Stimulated activated CD4-positive, alpha-beta T cell treated with anti-CD3 and anti-CD28 coated beads, Interleukin-15, amount 100 ng/mL, for 1 hour (primary cell): ENCODE measurements at places on chromosomes 7 and 10.

GRCh38 chr10:69367469-69367868 is 49.2 kb downstream of the TACR2 start:
- DNase-seq, result no peak

DNA sequence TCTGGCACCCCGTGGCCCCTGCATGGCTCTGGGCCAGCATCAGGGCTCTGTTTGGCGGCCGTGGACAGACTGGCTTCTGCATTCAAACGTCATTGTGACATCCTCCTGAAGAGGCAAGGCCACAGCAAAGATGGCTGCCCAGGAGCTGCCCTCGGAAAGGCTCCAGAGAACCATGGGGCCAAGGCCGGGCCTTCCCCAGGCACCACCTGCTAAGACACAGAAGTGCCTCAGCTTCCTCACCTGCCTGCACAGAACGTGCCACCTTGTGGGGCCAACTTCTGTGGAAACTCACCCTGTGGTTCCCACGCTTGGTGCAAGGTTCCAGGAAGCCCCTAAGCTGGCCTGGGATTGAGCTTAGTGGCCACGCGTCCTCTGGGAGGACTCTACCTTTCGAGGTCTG is 396.9 kb downstream of the PTPRN2 start:
- no peak for DNase-seq

DNA sequence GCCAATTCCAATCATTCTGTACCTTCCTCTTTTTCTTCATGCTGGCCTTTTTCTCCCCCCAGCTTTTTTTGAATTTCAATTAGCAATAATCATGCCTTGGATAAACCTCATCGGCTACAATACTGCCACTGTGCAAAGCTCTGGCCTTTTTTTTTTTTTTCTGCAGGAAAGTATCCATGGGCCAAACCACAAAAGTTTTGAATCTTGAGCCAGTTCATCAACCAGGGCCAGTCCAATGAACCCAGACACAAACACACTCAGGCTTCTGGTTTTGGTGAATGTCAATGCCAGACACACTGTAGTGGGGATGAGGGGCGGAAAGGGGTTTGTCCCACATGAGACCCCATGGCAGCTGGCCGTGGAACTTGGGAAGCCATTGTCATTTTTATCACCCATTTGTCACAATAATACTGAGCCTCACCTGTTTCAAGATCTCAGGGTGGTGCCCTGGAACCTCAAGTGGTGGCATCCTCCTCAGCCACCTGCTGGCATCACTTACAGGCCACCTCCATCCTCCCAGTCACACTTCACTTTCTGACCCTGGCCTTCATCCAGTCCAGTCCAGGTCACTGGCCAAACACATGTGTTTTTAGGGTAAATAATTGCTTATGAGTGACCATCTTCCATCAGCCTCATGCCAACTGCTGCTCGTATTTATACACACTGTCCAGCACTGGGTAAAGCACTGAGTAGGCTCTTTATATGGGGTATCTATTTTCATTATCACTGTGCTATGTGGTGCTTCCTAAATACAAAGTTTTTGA is 40.8 kb upstream of the TSPAN33 start:
- no peak for DNase-seq

DNA sequence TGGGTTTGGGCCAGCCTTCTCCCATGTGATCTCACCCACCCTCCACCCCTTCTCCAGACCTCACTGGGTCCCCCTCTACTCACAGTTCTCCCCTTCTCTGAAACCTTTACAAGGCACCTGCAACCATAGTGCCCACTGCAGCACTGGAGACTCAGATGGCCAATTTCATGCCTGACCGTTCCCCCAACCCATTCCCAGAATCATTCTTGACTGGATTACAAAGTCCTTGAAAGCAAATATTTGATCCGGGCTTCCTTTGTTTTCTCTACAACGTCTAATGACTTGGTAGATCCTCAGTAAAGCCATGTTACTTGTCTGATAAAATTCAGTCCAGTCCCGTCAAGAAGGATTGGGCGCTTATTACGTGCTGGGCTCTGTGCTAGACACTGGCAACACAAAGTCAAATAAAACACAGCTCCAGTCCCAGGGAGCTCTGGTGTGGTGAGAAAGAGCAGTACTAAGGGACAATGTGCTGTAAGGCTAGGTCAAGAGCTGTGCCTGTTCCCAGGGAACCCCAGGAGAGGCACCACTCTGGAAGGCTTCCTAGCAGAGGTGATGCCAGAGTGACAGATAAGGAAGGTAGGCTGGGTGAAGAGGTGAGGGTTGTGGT is 36.5 kb downstream of the SH3PXD2A start:
- DNase-seq, result no peak

GRCh38 chr7:95095259-95095965 is 188.0 kb downstream of the PPP1R9A start:
- no peak for DNase-seq

- no peak for DNase-seq
These were observed 14.6 kb downstream of the WBP1L start for GRCh38 chr10:102758240-102758932.

- no peak for DNase-seq
These were observed 351.4 kb upstream of the NPVF start for GRCh38 chr7:25579778-25580075.

GRCh38 chr7:130350945-130351790 is 6.6 kb downstream of the CPA5 start:
- DNase-seq, result no peak

DNA sequence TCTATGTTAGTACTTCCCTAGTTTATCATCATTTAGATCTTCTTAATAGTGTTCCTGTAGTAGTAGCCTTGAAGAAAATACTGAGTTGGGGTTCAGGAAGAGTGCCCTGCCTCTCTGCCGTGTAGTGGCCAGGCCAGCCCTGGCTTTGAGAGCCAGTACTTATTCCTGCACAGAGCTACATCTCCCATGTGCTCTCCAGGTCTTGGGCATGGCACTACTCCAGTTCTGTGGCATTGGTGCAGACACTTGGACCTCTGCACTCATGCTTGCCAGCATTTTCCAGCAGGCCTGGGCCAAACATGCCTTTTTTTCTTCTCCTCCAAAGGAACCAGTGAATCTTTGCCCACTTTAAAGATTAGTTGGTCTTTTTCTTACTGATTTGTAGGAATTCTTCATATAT is 5.3 kb downstream of the GNG11 start:
- DNase-seq, result no peak

GRCh38 chr10:31299119-31299518 is 19.9 kb upstream of the ZEB1 start:
- DNase-seq, result no peak

DNA sequence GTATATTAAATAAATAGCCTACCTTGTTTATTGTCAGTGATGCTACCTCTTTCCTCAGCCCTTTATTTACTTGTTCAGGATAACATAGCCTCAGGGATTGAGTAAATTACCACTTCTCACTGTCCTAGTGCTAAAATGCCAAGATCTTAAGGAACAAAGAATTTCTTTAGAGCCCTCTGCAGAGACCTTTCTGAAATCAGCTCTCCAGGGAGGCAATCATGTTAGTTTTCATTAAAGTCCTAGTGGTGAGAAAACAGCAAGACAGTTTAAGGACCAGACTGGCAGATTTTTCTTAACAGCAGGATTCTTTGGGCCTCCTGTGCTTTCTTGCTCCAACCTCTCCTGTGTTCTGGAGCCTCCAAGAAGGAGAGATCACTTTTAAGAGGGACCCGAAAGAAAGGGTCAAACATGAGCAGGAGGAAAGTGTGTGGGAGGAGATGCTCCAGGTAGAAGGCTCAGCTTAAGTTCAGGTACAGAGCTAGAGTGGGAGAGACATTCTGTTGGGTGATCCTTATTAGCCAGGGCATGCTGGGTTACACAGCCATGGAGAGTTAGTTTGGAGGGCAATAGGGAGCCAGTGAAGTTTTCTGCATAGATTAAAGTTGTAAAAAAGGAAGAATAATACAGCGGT is 1.2 kb upstream of the PLCE1 start:
- no peak for DNase-seq

DNA sequence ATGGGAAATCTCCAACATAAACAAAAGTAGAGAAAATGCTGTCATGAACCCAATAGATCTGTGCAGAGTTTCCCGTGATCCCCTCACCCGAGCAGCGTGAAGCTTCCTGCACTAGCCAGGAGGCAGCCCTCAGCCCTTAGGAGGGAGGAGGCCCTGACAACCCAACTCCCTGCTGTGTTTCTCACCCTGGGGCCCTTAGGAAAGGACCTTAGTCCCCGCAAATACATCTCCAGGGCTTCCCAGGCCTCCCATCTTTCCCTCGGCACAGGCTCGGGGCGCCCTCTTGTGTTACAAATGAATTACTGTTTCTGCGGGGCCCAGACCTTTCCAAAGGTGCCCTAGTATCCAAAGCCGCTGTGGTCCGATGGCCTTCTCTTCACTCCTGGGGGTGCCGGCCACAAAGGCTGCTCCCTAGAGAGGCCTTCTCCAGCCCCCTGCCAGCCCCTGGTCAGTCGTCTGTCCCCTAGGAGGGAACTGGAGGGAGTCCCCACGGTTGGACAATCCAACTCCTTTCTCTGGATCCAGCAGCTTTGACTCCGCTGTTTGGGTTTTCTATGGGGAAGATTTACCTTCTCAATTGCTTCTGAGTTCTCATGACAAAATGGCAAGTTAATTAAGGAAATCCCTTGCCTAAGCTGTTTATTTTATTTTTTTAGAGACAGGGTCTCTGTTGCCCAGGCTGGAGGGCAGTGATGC is 49.9 kb upstream of the SH2B2 start:
- DNase-seq, result peak; percentile 18

- no peak for DNase-seq
These were observed 179.3 kb downstream of the TFEC start for GRCh38 chr7:115851291-115851690.

- no peak for DNase-seq
These were observed 18.5 kb downstream of the BMS1 start for GRCh38 chr10:42801135-42801534.

DNA sequence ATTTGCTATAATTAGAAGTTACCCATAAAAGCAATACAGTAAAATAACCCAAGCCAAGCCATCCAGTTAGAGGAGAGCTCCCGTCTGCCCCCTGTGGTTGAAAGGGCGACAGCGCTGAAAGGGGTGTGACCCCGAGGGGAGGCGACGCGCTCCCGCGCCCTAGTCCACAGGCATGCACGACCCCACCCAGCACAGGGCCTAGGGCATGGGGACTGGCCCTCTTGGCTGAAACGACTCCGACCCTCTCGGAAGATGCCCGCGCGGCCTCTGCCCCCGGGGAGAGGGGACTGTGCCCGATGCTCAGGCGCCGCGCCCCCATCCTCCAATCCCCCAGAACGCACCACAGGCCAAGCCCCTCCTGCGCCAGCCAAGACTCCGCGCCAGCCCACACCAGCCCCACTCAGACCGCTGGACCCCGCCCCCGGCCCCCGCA is 64.0 kb downstream of the CSGALNACT2 start:
- no peak for DNase-seq

GRCh38 chr7:932651-932975 is 21.9 kb downstream of the ADAP1 start:
- DNase-seq, result no peak
